ENCODE measurements at places on chromosomes 6 and 20. TPM values are rescaled to one million over a fixed set of nuclear protein-coding genes. Genes with fewer than 3 reads are reported as not detected.

The FAM184A gene
- 3.2 TPM for total RNA-seq

GRCh38 chr6:5657684-5658430, 348.9 kb downstream of the NRN1 start:
- no peak for DNase-seq
- peaks cover 5% of the 10 kb centered on the region for H3K4me1 ChIP-seq
- H3K36me3 ChIP-seq, result peaks cover 20% of the 10 kb centered on the region
- H3K27me3 ChIP-seq, result no peaks in the 10 kb centered on the region
- no peak overlapping the region for H3K4me3 ChIP-seq
- H3K27ac ChIP-seq, result no peak overlapping the region

DNA sequence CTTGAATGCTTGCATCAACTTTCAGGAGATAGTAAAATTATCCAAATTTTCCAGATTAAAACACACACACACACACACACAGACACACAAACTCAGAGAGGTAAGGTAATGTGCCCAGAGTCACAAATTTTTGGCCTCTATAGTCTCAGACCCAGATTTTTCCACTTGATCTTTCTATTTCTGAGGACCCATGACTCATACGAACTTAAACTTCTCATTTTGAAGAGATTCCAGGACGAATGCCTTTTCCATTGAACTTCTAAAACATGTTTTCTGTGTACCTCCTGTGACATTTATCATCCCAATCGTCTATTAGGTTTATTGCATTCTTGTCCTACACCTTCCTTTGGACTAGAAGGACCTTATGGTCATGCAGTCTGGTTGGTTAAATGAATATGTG, 172.9 kb upstream of the COL21A1 start:
- H3K4me3 ChIP-seq, result no peak overlapping the region
- H3K27ac ChIP-seq, result no peak overlapping the region
- no peaks in the 10 kb centered on the region for H3K4me1 ChIP-seq

- H3K27me3 ChIP-seq, result no peaks in the 10 kb centered on the region
- H3K36me3 ChIP-seq, result no peaks in the 10 kb centered on the region
- no peaks in the 10 kb centered on the region for H3K4me1 ChIP-seq
- no peak overlapping the region for H3K4me3 ChIP-seq
- DNase-seq, result no peak
Measured at GRCh38 chr20:14918976-14919375, 581.6 kb upstream of the FLRT3 start.

GRCh38 chr6:41184761-41185160, 16.2 kb downstream of the TREML2 start:
- DNase-seq, result no peak
- H3K27me3 ChIP-seq, result no peaks in the 10 kb centered on the region
- H3K4me1 ChIP-seq, result peaks cover 15% of the 10 kb centered on the region
- peaks cover 3% of the 10 kb centered on the region for H3K36me3 ChIP-seq
